Anterior cingulate cortex (tissue), 58 donors: ENCODE measurements at places on chromosomes 1 and 21.
A peak's percentile ranks its signal among the peaks of the same experiment; 100 is the strongest.

DNA sequence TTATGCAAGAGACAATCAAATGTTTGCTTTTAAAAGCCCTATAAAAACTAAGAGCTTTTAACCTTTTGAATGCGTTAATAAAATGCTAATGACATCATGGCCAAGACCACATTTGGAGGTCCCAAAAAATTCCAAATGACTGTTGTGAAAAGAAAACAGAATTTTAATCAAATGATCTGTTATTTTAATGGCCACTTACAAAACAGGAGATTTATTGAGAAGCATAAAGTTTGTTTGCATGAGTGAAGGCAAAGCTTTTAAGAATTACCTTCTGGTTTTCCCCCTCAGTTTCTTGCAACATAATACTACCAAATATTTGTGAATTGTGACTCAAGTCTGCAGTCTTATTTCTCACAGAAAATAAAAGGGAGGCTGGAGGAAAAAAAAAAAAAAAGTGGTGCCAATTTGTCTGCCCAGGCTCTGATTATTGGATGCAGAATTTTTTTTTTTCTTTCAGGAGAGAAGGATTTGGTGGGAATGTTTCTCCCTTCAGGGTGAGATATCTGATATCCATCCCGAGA lies 60.7 kb downstream of the GORAB start:
- no peak for DNase-seq

DNA sequence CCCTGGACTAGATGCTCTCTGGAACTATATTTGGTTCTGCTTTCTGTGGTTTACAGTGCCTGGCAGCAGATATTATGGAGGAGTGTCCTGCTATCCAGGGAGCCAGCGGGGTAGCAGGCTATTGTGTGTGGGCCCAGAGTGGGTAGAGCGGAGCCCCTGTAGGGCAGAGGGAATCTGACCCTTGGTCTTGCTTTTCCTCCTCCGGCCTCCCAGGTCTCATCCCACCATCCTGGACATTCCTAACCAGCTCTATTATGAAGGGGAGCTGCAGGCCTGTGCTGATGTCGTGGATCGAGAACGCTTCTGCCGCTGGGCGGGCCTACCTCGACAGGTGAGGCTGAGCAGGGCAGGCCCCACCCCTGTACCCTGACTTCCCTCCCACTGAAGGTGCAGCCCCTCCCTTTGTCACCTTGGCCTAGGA lies 9.1 kb downstream of the RHOC start:
- DNase-seq, result no peak

GRCh38 chr21:27831177-27831576 lies 864.3 kb upstream of the ADAMTS5 start:
- no peak for DNase-seq

DNA sequence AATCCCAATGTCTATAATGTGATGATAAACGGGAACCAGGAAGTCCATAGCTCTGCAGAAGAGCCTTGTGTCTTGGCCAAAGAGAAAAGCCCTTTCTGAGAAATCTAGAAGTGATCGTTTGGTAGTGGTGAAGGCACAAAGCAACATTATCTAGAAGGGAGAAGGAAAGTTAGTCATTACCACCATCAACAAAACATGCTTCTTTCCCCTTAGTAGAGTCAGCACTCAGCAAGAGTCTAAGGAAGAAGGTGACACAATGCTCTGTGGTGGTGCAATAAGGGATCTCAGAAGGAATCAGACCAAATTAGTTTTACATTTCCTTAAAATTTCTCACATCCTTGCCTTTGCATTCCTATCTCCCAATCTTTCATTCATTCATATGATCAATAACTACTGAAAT lies 134.4 kb upstream of the PRDX6 start:
- no peak for DNase-seq

GRCh38 chr1:47244339-47244862 lies 12.4 kb upstream of the TAL1 start:
- DNase-seq, result no peak

- no peak for DNase-seq
These were observed 51.5 kb downstream of the ATP5PO start for GRCh38 chr21:33864150-33864549.

- DNase-seq, result peak; percentile 66
These were observed 1.1 kb upstream of the SMG7 start for GRCh38 chr1:183470961-183471742.

- DNase-seq, result no peak
These were observed 26.4 kb upstream of the VPS13D start for GRCh38 chr1:12203216-12204007.

DNA sequence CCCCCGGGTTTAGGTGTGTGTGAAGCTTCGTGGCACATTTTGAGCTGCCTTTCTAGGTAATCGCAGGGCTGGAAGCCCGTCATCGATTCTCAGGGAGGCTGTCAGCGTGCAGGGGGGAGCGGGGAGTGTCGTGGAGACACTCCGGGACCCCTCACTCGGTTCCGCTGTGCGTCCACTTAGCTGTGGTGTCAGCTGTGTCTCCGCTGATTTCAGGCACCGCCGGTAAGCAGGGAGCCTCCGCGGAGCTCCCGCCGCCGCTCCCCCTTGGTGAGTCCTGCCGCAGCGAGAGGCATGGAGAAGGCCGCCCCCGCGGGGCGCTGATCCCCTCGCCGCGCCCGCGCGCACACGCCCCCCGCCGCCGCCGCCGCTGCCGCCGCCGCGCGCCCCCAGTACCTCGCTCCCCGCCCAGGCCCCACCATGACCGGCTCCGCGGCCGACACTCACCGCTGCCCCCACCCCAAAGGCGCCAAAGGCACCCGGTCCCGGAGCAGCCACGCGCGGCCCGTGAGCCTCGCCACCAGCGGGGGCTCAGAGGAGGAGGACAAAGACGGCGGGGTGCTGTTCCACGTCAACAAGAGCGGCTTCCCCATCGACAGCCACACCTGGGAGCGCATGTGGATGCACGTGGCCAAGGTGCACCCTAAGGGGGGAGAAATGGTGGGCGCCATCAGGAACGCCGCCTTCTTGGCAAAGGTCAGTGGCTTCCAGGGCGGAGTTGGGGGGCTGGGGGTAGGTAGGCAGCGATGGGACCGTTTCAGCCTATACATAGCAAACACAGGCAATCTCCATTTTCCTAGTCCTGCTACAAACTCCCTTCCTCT lies 995 bp downstream of the VASH2 start:
- DNase-seq, result no peak
